ENCODE measurements at places on chromosomes 6 and 20. TPM values are rescaled to one million over a fixed set of nuclear protein-coding genes. Genes with fewer than 3 reads are reported as not detected.

Gene EDN1
- 229 TPM for total RNA-seq

Gene SLC22A16
- total RNA-seq: not detected

Gene EDN3
- not detected for total RNA-seq

Gene HS3ST5
- not detected for total RNA-seq
